ENCODE measurements at places on chromosomes 5 and 9.

GRCh38 chr9:98603821-98604383, 104.8 kb downstream of the GABBR2 start:
- DNase-seq: no peak

- no peak for DNase-seq
These were observed 13.6 kb upstream of the IL17B start for GRCh38 chr5:149392718-149393117.

DNA sequence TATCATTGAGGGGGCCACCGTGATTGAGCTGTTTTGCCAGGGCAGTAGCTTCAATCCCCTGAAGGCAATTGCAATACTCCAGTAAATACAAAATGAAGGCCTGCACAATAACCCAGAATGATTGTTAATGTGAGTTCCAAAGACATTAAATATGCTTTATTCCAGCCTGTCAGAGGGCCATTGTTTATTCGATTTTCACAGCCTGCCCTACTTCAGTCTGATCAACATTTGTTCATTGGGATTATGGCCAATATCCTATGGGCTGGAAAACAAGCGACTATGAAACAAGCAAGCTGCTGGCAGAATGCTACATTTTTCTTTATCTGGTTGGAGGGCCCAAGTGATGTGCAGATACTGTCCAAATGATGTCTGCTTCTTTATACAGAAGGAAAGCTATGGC, 543.1 kb downstream of the TLE1 start:
- DNase-seq: no peak

- DNase-seq: no peak
These were observed 29.7 kb downstream of the ANXA6 start for GRCh38 chr5:151127926-151128325.

DNA sequence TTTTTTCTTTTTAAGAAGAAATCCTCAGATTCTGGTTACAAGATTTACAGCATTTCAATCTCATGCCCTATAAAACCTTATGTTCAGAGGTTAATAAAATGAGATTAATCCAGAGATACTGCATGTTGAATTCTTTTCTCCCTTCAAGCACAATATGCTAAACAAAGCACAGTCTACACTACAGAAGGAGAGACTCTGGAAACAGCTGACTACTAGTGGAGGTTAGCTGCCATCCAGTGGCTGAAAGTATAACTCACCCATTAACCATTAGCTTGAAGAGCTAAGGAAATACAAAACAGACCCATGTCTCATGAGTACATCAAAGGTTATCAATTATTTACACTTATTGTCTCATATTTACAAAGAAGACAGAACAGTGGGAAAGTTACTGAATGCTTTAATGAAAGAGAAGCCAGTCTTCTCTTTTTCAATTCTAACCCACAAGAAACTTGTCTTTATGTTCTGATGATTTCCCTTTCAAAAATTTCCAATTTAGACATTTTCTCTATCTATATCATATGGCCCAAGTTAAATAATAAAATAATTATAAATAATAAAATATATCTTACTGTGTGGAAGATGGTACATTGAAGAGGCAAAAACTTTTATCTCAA, 12.7 kb upstream of the DNAH5 start:
- peak; percentile 71 for DNase-seq

GRCh38 chr5:176938472-176938871, 39.3 kb upstream of the HK3 start:
- DNase-seq: no peak

GRCh38 chr9:69023650-69024049, 9.7 kb upstream of the PRKACG start:
- DNase-seq: peak; percentile 83

DNA sequence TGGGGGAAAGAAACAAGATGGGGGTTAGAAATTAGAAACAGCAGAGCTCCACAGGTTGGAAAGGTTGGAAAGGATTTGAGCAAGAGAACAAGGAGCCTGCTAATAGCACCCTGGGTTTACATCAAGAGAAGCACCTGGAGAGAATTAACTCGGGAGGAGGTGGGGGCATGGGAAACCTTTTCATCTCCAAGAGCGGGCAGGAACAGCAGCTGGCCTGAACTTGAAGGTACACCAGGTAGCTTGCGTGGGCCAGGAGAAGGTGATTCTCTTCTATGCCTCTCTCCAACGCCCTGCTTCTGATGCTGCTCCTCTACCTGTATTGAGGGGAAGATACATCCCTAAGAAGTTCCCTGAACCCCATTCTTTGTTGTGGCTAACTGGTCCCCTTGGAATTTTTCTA, 37.1 kb upstream of the GLRX start:
- DNase-seq: no peak
